ENCODE measurements at places on chromosomes 12 and 14.

GRCh38 chr14:51707327-51707726 is 55.6 kb downstream of the FRMD6 start:
- no peak for DNase-seq

- DNase-seq, result no peak
Measured at GRCh38 chr12:76556368-76556767, 3.2 kb downstream of the OSBPL8 start.

DNA sequence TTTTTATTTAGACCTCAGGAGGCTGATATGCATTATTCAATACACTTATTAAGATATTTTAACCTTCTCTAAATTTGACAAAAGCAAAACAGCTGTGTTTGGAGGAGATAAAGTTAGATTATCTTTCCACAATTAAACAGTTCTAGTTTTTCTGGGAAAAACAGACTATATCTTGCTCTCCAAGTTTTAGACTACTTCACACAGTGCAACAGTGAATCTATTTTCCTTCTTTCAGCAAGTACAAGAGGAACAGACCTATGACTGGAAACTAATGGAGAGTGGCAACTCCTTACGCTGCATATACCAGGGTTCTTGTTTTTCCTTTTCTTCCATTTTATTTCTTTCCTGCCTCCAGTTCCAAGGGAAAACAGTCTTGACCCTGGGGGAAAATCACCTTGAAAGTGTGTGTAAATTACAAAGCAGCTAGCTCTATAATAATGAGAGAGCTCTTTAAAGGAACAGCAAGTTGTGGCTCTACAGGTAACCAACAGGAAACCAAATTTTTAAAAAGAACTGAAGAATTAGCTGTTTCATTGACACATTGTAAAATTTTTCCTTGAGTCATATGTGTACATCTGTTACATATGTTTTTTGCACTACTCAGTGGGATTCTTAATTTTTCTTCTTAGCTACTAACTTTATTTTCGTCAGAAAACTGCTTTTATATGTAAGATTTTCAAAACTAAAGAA is 27.4 kb downstream of the DNM1L start:
- no peak for DNase-seq

GRCh38 chr14:54728700-54729527 is 162.0 kb downstream of the SAMD4A start:
- no peak for DNase-seq

DNA sequence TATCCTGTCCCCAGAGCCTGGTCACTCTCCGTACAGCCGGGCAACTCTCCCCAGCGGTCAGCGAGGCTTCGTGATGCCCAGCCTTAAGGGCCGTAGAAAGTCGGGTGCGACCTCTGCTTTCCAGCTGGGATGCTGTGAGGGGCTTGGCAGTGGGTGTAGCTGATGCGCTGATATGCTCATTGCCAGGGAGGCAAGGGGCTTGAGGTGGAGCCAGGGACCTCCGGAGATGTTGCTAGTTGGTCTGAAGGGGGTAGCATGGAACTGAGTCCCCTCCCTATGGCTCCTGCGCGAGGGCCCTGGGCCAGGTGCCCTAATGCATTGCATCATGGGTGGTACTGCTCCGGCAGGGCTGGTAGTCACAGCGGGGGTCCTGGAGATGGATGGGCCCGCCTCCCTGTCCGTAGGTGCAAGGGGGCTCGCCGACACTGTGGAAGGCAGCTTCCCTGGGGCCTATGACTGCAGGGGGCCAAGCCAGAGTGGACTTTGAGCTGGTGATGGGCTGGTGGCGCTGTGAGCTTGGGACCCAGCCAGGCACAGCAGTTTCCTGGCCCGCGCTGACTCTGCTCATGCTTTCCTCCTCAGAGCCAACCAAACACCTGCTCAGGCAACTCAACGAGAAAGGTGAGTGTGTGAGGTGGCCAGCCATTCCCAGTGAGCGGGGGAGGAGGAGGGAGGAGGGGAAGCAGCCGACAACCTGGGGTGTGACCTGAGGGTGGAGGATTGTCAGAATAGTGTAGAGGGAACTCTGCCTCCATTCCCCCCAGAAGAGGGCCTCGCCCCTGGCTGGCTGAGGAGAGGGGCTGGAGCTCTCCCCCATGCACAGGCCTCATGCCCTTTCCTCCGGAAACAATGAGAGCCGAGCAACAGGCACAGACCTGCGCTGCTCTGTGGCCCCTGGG is 32.3 kb downstream of the PLEKHG3 start:
- DNase-seq, result no peak

- no peak for DNase-seq
Measured at GRCh38 chr12:124582108-124582424, 14.7 kb upstream of the NCOR2 start.

DNA sequence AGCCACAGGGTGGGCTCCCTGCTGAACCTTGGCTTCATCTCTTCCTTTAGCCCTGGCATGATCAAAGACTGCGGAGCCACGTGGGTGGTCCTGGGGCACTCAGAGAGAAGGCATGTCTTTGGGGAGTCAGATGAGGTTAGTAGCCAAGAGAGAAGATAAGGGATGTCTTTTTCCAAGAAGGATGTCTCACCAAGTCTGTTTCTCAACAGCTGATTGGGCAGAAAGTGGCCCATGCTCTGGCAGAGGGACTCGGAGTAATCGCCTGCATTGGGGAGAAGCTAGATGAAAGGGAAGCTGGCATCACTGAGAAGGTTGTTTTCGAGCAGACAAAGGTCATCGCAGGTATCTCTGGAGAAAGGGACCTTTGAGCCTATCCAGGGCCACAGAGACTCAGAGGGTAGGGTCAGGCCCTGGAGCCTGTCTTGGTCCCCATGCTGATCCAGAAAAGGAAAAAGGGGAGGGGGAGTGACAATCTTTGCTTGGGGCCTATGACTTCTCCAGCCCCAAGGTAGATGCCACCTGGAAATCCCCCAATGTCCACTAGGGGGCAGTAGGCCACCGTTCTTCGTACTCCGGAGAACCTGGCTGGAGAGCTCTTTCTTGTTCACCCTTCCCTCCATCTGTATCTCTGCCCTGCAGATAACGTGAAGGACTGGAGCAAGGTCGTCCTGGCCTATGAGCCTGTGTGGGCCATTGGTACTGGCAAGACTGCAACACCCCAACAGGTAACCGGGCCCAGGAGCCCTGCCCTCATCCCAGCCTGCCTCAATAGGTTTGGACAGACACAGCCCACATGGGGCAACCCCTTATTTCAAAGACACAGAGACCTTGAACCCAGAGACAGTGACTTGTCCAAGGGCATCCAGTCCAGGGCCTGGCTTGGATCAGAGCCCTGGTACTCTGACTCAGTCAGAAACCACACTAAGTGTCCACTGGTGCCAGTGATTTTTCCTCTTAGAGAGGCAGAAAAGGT is 2.0 kb downstream of the TPI1 start:
- peak; percentile 72 for DNase-seq

Data from activated T-cell treated with anti-CD3 and anti-CD28 coated beads for 24 hours (primary cell).